ENCODE measurements at places on chromosomes 1 and 21.

GRCh38 chr1:48532976-48533375, 61.0 kb upstream of the SPATA6 start:
- no peak for DNase-seq

DNA sequence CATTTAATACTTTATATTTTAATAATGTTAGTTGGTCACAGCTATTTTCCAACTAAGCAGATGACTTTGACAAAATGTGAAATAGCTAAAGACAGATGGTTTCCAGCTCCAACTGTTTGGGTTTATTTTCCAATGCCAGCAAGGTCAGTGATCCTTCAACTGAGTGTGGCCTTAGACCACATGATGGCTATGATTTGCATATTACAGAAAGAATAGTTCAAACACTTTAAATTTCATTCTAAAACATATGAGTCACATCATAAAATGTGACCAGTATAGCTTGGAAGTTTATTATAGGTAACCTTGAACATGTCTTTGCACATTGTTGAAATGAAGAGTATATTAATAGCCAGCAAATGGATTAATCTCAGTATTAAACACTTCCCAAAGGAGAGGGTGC, 454.0 kb upstream of the C1orf87 start:
- no peak for DNase-seq

DNA sequence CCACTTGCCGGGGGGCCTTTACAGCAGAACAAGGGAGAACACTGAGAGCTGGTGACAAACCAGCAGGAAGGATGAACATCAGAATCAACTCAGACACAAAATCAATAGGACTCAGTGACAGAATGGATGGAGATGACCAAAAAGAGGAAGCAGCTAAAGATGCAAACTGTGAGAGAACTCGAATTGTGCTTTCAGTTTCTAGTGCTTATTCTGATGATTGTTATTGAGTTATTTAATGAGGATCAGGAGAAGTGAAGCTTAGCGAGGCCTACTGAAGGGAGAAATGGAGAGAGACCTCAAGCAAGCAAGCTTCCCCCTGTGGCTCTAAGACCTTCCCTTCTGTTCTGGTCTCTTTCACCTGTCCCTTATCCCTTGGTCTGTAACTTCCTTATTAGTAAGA, 30.3 kb upstream of the TMEM125 start:
- DNase-seq = no peak

DNA sequence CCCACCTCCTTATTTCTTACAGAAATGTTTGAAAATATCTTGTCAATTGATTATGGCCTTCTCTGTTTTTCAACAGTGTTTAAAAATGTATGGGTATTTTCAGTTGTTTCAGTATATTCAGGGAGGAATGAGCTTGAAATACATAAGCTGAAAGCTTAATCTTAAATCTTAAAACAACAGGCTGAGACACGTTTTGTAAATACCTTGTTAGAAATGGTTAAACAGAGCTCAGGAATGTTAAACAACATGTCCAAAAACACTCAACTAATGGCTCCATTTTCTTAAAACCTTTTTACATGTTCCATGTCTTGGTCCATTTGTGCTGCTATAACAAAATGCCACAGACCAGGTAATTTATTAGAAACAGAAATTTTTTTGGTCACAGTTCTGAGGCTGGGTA, 953.8 kb upstream of the ADGRL2 start:
- DNase-seq = no peak

GRCh38 chr1:182527680-182528079, 61.4 kb downstream of the RNASEL start:
- no peak for DNase-seq

- no peak for DNase-seq
These were observed 24.3 kb downstream of the EBNA1BP2 start for GRCh38 chr1:43147625-43148327.

GRCh38 chr1:110019770-110020169, 14.7 kb upstream of the STRIP1 start:
- no peak for DNase-seq

- no peak for DNase-seq
These were observed 26.1 kb upstream of the PSMG1 start for GRCh38 chr21:39209334-39209688.

DNA sequence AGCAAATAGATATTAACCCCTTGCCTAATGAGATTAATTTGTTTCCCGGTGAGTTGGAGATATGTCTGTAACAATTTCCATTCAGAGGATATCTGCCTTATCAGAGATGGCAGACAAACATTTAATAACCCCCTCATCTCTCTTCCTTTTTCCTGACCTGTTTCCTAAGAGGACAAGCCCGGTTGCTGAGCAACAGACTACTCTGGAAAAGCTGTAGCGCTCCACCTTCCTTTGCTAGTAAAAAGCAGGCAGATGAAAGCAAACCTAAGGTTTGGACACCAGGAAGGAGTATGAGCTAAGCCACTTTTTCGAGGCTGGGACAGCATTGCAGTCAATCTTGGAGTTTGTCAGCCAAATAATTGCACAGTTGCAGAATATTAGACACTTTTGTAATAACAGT, 82.4 kb downstream of the RGS21 start:
- no peak for DNase-seq

- DNase-seq = no peak
These were observed 56.2 kb downstream of the PEX14 start for GRCh38 chr1:10530756-10531495.

DNA sequence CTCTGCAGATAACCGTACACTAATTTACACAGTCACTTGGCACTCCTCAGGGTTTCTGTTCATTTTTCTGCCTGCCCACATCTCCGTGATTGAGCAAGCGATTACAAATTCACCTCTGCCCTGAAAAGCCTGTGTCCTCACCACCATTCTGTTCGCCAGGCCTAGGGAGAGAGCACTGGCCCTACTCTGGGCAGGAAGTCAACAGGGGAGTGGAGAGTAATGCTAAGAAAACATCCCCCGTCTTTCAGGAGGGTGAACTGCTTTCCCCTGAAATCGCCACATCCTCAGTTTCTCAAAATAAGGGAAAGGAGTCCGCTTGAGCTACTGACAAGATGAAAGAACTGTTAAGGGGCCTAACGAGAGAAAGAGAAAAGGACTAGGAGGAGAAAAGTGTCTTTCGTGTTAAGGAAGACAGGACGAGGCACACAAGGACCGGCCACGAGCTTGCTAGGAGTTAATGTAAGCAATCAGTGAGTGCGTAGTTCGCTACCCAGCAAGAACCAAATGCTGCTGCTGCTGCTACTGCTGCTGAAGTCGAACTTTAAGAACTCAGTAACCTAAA, 632 bp downstream of the PEX19 start:
- DNase-seq = no peak

- DNase-seq = no peak
These were observed 485.2 kb downstream of the PLPP3 start for GRCh38 chr1:56094168-56094567.

- no peak for DNase-seq
These were observed 36.6 kb downstream of the HIVEP3 start for GRCh38 chr1:41882068-41882477.

DNA sequence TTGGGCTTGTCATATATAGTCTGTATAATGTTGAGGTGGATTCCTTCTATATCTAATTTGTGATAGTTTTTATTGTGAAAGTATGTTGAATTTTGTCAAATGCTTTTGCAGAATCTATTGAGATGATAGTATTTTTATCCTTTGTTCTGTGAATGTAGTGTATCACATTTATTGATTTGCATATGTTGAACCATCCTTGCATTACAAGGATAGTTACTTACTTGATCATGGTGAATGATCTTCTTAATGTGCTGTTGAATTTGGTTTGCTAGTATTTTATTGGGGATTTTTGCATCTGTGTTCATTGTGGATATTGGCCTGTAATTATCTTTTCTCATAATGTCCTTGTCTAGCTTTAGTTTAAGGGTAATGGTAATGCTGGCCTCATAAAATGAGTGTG, 8.3 kb downstream of the FGGY start:
- no peak for DNase-seq

DNA sequence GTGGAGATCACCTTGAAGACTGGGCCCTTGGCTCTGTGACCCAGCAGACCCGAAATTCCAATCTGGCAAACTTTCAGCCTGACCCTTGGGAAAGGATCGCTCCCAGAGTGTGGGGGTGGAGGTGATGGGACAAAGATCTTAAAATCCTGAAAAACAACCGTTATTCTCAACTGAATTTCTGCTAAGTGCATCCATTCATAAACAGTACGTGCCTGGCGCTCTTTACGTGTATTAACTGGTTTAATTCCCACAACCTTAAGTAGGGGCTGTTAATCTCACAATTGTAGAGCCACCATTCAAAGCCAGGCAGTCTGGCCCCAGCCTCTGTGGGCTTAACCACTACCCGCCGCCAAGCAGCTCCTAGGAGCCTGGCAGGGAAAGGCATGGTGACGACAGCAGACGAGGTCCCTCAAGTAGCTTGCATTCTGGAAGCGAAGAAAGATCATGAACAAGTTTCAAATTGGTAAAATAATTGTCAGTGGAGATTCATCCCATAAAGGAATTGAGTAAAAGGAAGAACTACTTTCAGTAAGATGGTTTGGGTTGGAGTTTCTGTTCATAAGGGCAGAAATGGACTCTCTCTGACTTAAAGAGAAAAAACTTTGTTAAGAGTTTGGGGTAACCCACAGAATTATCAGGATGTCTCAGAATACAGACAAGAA, 11.4 kb upstream of the RGS16 start:
- DNase-seq = peak; percentile 81

DNA sequence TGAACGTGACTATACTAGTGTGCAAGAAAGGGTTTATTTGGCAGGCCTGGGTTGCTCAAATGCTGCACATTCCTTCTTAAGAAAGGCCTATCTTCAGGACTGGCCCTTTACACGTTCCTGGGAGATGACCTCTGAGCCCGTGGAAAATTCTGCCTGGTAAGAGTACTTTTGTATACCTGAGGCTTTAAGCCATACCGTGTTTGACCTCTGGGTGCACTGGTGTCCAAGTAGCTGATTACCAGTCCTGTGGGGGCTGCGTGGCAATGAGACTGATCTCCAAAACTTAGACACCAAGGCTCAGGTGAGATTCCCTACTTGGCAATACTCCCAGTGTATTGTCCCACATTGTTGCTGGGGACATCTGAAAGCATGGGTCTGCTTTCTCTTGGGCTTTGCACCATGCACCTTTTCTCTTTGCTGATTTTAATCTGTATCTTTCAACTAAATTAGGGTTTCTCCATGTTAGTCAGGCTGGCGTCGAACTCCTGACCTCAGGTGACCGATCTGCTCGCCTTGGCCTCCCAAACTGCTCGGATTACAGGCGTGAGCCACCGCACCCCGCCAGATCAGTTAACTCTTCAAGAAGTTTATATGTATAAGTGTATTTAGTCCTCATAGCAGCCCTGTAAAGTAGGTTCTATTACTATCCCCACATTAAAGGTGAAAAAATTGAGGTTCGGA, 44.5 kb downstream of the TRIM33 start:
- no peak for DNase-seq

GRCh38 chr1:218352075-218352438, 6.9 kb downstream of the TGFB2 start:
- no peak for DNase-seq

DNA sequence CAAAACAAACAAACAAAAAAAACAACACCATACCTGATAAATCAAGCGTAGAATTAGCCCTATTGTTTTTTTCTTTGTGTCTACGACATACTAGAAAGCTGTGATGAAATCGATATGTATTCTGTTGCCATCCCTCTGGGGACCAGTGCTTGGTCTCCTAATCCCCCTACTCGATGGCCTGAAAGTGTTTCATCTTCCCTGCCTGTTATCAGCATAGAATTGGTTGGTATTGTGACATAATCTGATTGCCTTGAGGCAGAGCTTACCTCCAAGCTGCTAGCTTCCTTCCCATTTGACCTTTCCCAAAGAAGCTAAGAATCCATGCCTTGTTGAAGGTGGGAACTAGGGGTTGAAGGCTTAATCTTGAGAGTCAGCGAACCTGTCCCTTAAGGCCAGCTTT, 40.7 kb upstream of the PIGV start:
- DNase-seq = no peak

DNA sequence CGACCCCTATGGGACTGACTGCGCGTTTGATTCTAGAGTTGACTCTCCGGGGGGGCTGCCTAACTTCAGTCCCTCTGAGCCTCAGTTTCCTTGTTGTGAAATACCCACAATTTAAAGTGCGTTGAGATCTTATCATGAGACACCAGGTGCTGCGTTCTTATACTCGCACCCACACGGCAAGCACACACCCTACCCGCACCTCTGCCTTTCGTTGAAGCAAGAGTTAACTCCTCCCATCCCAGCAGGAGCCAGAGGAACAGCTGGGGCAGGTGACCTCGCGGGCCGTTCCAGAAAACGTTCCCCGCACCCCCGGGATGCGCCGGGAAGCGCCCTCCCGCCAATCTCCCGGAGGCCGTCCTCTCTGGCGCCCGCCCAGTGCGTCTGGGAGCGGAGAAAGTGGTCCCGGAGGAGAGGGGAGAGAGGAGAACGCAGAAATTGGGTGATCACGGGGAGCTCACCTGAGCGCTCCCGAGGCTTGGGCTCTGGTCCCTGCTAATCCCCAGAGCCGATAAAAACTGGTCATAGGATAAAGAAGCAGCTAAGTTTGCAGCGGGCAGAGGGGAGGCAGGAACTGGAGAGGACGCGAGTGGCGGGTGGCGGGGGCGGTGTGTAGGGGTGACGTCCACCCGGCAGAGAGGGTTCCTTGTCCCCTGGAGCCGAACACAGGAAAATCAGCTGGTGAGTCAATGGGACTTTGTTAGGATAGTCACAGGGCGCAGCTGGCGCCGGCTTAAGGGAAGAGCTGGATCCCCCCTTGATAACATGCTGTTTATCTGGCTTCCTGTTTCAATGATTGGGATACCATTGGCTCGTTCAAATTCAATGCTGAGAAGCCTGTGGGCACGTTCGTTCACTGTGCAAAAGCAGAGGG, 869 bp downstream of the NAV1 start:
- DNase-seq = no peak

DNA sequence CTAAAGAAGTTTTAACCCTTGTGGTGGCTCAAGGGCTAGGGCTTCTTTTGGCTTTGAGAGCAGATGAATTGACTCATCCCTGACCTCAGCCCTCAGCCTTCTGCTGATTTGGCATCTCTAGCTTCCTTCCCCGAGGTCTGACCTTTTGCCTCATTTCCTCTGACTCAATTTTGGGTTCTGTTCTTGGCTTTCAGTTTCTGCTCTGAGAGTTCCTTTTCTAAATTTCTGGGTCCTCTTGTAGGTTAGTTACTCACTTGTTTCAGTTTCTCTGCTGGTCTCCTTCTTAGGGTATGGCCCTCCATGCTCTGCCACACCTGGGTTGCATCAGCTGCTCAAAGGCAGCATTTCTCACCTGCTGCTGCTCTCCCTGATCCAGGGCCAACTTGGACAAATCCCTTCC, 19.4 kb downstream of the PDE4B start:
- DNase-seq = peak; percentile 65

GRCh38 chr1:11458811-11459275, 20.1 kb upstream of the DISP3 start:
- no peak for DNase-seq
